ENCODE measurements at places on chromosomes 7 and 10.
A peak's percentile ranks its signal among the peaks of the same experiment; 100 is the strongest.

GRCh38 chr7:2734751-2735571 lies 47.0 kb downstream of the AMZ1 start:
- DNase-seq: no peak

DNA sequence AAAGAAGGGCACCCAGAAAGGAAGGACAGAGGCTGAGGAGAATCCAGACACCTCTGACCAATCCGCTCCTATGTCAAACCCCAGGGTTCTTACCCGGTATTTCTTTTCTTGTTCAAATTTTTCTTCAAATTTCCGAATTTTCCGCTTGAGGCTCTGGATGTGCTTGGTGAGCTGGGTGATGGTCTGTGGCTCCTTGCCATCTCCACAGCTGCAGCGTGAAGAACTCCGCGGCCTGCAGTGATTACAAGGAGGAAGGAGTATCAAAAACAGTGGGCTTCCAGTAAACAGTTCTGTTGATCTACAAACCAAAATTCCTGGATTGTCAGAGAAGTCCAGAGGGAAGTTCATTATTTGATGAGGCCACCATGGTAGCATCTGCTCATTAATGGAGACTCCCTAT lies 92.0 kb downstream of the PHYHIPL start:
- no peak for DNase-seq

GRCh38 chr7:66055321-66055956 lies 20.2 kb upstream of the ASL start:
- DNase-seq: no peak

- DNase-seq: no peak
These were observed 271.7 kb upstream of the MKLN1 start for GRCh38 chr7:131056007-131056406.

DNA sequence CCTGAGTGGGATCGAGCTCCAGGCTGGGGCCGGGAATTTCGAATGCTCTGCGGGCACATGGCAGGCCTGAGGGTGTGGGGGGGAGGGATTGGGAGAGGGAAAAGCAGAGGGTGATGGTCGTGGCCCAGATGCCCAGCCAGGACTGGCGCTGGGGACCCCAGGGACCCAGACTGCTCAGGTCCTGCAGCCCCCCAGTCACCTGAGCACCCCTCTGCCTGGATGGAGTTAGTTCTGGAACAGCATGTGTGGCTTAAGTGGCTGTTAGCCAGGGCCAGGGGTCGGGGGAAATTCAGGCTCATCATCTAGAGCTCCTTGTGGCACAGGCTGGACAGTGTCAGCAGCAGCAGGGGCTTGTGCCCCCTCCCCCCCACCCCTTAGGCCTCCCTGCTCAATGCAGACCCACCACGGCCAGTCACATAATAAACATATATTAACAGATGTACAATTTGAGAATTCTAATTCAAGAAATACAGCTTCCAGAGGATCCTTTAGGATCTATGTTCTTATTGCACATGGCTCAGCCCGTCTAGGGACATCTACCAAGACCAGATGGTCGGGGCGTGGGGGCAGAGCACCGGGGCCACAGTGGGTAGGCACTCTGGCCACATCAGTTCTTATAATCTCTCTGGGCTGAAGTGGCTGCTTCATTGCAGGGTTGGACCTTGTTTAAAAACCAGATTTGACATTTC lies 22.2 kb downstream of the DNAJB12 start:
- DNase-seq: no peak

- peak; percentile 16 for DNase-seq
These were observed 75.9 kb upstream of the NEUROD6 start for GRCh38 chr7:31416381-31416870.

DNA sequence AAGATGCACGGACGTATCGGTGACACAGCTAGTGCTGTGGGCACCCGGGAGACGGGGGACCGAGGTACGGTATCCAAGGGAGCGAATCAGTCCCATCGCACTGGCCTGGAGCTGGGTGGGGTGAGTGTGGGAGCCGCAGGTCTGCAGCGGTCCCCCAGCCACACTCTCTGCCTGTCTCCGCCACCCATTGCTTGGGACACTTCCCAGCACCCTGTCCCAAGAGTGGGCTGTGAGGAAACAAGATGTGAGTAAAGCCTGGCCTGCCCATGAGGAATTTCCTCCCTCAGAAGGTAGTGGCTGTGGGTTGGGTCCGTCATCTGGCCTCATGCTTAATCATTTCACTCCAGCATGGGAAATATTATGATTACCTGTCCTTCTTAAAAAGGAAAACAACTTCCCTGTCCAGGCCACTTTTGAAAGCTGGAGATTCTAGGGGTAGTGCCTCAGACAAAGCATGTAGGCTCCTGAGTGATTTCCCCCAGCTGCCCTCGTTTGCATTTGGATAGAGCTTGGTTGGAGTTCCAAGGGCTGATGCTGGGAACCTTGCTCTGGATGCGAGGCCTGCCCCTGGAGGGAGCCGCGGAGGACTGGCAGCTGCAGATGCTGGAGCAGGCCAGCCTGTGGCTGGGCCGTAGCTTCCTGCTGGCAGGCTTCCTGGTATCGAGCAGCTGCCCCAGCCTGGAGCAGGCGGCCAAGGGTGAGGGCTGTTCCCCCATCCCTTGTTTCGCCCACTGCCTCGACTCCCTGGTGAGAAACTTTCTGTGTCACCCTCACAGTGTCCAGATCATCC lies 6.2 kb upstream of the ACTR3C start:
- DNase-seq: no peak

DNA sequence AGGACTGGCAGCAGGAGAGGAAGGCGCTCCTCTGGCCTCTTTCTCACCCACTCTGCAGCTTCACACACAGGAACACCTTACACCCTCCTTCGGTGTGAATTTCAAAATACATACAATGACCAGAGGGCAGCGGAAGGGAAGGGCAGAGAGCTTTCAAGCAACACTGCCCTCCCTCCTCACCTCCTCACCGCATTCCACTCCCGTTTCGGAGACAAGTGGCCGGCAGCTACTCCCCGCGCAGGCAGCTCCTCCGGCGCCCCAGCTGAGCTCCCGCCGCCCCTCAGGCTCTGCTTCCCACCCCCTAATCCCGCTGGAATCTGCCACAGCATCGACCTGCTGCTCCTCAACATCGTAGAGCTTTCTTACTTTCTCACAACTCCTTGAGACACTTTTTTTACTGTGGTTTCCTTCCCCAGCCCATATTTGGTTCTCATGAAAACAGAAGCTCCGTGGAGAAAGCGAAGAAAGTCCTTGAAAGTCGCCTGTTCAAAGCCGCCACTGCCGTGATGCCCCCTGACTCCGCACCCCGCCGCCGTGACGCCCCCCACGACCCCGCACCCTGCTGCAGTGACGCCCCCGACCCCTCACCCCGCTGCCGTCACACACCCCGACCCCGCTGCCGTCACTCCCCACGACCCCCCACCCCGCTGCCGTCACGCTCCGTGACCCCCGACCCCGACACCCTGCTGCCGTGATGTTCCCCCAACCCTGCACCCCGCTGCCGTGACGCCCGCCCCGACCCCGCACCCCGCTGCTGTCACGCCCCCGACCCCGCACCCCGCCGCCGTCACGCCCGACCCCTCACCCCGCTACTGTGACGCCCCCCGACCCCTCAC lies 14.6 kb upstream of the GPER1 start:
- no peak for DNase-seq

DNA sequence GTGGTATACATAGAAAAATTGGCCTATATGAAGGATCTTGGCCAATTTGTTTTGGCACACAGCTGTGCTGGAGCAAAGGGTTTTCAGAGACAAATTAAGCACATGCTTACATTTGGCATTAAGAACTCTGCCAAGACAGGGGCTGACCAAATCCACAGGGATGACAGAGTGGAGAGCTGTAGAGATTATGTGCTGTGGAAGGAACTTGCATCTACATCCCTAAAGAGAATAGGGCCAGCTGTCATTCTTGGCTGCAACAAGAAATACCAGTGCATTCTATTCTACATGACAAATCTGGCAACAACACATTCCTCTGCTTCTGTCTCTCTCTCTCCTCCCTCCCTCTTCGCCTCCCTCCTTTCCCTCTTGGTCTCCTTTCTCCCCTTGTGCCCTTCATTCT lies 75.6 kb downstream of the POM121L12 start:
- DNase-seq: no peak

DNA sequence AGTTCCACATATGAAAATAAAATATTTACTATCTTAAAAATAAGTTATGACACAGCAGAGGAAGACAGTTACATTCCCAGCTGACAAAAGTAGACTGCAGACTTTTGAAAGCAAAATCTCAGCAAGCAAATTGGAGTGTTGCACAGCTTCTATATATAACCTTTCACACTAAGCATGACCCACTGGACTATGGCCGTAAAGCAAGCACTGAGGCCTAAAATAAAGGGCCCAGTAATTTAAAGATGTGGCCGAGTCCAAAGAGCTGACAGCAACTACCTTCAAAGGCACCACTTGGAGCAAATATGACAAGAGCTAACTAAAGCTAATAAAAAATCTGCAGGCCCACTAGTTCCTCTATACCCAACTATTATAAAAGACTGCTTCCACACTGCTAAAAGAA lies 6.5 kb downstream of the GDI2 start:
- DNase-seq: no peak

DNA sequence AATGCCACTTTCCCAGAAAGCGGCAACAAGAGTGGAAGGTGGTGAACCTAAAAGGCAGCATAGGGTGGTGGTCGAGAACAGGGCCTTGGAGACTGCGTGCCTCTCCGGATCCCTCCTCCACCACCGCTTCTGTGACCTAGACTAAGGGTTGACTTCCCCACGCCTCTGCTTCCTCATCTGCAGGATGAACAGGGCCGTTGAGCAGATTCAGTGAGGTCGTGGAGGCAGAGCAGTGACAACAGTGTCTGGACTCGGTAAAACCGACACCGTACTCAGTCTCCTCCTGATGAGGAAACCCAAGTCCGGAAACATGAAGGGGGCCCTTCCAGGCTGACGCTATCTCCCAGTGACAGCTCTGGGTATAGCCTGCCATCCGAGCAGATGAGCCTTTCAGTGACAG lies 162.6 kb downstream of the CELF2 start:
- no peak for DNase-seq

DNA sequence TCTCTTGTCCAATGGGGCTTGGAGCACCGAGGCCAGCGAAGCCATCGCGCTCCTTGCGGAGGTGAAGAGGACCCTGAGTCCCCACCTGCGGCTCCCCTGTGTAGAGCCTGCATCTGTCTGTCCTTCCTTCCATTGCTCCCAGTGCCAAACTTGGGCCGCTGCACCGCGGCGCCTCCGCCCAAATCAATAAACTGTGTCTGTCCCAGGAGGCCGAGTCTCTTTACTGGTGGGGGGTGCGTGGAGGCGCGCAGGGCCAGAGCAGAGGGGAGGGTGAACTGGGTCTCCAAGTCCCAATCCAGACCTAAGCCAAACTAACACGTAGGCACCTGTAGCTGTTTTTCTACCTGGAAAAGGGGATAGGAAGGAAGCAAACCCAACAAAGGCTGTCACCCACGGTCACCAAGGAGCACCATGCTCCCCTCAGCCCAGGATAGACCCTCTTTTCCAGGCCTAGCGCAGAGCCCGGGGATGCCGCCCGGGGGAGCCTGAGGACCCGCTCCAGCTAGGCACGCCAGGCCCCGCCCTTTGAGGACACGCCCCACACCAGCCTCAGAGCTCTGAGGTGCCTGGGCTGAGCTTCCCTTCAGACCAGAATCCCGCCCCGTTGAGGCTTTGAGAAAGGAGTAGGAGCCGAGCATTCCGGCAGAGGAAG lies 1.2 kb upstream of the CHAT start:
- DNase-seq: no peak

- DNase-seq: peak; percentile 99
These were observed 183.7 kb downstream of the TRIL start for GRCh38 chr7:28774261-28774988.
